H1 (cell line): ENCODE measurements at places on chromosomes 7 and 10.

DNA sequence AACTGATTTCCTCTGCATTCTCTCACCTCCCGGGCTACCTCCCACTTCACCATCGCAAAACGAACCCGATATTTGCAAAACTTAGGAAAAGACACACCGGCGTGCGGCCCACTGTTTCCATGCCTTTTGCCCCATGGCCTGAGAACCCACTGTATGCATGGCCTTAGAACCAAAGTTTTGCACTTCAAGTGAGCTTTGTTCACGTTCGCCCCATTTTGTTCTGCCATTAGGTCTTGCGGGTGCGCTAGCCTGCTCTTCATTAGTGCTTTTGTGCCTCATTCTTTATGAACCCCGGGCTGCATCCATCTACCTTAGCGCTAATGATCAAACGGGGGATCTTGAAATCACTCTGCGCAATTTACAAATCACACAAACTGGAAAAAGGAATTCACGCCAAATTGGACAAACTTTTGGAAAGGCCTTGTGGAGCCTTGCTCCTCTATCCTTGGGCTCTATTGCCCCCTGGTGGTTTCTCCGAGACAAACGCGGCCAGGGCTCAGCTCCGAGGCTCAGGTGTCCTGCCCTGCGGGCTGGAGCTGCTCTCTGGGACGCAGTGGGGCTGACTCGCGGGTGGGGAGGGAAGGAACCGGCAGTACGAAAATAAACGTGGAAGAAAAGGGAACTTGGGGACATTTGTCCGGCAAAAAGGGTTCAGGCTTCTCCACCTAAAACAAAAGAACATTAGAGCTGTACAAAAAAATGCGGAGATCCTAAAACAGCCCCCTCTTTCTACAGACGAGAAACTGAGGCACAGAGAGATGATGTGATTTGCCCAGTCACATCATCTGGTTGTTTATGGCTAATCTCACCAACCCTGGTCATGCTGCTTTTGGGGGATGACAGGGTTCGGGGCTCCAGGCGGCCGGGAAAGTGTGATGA, 300.4 kb upstream of the NFE2L3 start:
- peak; percentile 91 for DNase-seq

GRCh38 chr10:79422178-79422892, 23.1 kb downstream of the ZCCHC24 start:
- DNase-seq, result no peak

GRCh38 chr10:47370878-47371277, 13.2 kb downstream of the ZNF488 start:
- DNase-seq, result no peak

- DNase-seq, result no peak
Measured at GRCh38 chr7:126403040-126403439, 849.7 kb downstream of the GRM8 start.

DNA sequence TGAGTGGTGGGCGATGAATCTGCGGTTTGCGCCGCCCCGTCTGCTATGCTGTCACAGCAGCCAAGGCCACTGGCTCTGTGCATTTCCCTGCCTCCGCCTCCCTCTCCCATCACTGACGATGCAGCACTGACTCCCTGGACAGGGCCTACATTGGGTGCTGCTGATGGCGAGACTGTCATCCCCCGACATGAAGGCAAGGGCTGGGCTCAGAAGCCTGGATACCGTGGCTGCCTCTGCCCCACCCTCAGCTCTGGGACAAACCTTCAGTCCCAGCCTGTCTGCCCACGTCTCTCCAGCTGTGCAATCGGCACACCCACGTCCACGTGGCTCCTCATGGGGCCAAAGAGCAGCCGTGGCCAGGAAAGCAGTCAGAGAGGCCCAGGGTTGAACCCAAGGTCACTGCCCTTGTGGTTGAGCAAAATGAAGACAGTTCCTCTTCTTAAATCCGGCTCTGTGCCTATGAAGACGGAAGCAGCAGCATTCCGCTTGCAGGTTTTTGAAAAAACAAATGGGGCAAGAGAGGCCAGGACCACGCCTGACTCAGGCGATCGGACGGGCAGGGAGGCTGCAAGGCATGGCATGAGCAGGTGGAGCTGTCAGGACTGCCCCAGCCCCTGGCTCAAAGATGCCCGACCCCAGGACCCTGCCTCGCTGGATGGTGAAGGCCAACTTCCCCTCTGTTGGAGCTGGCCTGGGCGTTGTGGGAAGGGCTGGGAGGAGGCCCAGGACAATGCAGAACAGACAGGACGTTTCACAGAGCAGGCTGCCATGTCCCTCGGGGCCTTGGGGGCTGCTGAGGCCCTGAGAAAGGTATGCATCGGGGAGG, 517.5 kb downstream of the DNAJB6 start:
- no peak for DNase-seq

- DNase-seq, result no peak
Measured at GRCh38 chr7:17994079-17994850, 33.4 kb downstream of the PRPS1L1 start.

GRCh38 chr7:98802088-98802780, 67.6 kb downstream of the TMEM130 start:
- DNase-seq, result no peak

GRCh38 chr10:91380873-91381256, 29.3 kb upstream of the HECTD2 start:
- no peak for DNase-seq

- DNase-seq, result no peak
Measured at GRCh38 chr7:74311305-74311744, 22.1 kb downstream of the CLIP2 start.

GRCh38 chr7:100160067-100160466, 1.5 kb upstream of the TRAPPC14 start:
- no peak for DNase-seq

DNA sequence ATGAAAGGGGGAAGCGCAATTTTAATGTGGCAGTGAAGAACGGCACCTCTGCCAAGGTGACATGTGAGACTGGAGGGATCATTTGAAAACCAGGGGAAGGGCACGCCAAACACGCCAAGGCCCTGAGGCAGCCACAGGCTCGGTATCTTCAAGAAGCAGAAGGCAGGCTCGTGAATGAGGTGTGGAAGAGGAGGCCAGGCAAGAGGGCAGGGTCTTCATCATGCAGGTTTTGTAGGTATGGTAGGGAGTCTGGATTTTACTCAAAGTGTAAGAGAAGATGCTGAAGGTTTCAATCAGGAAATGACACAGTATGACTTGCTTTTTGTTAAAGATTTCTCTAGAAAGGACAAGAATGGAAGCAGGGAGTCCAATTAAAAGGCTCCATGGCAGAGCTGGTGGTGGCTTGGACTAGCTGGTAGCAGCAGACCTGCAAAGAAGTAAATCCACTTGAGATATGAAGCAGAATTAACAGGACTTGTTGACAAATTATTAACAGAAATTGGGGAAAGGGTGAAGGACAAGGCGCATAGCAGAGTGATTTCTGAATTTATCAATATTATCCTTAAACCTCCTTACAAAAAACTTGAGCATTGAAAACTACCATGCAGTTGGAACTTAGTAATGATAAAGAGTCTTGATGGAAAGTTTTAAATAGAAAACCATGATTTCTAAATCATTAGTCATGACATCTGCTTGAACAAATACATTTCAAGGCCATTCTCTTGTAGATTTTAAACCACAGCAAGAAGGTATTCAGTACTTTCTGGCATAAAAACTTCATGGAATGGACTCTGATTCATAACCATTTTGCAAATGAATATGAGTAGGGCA, 70.4 kb downstream of the COA1 start:
- no peak for DNase-seq

DNA sequence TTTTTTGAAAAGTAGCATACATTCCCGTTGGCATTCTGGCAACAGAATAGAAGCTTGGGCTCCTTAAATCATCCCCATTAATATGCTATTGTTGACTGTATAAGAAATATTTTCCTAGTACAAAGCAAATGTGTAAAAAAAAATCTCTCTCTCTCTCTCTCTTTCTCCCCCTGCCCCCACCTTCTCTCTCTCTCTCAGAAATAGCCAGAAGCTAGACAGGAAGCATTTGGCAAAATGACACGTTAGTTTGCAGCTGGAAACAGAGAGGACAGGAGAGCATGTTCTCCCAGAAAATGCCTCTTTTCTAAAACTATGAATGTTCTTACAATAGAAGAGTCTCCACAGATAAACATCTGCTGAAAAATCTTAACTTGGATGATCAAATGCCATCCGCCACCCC, 59.6 kb upstream of the AKR1E2 start:
- DNase-seq, result no peak

GRCh38 chr7:84981055-84981976, 205.5 kb downstream of the SEMA3D start:
- DNase-seq, result no peak
